ENCODE measurements at places on chromosomes 6 and 20.

- DNase-seq = no peak
Observed at GRCh38 chr6:126937426-126937825, 181.0 kb upstream of the RSPO3 start.

- peak; percentile 94 for DNase-seq
Observed at GRCh38 chr6:52718550-52718949, 44.7 kb downstream of the GSTA2 start.

GRCh38 chr20:62609279-62609720, 33.0 kb upstream of the SLCO4A1 start:
- DNase-seq = no peak

DNA sequence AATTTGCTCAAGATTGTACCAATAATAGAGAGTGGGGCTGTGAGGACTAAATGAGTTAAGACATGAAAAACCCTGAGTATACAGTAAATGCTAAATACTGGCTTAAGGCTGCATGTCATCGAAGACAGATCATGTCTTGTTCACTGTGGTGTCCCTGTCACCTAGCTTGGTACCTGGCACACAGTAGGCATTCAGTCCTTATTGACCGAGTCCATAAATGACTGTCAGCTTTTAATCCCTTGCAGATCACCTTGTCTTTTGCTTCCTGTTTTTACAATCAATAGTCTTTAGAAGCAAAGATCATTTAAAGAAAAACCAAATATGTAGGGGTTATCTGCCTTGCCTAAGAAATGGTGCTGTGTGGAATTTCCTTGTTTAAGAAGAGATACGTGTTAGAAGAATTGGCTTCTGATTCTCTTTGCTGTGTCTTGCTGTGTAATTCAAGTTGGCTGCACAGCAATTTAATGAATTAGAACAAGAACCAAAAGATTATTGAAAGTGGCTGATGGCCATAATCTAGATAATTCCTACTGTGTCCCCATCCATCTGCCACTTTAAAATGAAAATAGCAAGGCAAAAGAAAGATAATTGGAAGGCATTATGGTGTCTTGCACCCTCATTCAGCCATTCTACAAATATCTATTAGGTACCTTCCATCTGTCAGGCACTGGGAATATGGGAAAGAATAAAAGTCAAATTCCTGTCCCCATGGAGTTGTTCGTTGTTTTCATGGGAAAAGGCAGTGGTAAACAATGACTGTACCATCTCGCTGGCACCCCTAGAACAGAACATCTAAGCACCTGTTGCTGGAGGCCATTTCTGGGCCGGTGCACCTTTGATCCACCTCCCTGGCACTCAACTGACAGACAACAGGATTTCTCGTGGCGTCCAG, 12.4 kb upstream of the MAPK13 start:
- no peak for DNase-seq

DNA sequence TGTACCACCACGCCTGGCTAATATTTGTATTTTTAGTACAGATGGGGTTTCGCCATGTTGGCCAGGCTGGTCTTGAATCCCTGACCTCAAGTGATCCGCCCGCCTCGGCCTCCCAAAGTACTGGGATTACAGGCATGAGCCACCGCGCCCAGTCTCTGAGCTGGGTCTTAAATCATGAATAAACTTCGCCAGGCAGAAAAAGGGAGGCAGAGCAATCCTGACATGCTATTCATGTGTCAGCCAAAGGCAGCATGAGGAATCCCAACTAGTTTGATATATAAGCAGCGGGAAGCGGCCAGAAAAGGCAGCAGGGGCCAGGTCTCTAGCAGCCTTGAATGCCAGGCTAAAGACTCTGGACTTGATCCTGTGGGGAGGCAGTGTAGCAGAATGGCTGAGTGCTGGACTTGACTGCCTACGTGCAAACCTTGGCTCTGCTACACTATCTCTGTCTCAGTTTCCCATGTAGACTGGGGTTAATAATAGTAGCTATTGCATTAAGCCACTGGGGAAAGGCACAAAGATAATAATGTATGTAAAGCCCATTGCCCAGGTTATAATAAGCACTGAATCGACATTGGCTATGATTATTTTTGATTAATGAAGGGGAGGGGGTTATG, 1.8 kb downstream of the PROCR start:
- DNase-seq = no peak

- DNase-seq = peak; percentile 46
Observed at GRCh38 chr20:50186151-50186885, 4.3 kb upstream of the CEBPB start.

DNA sequence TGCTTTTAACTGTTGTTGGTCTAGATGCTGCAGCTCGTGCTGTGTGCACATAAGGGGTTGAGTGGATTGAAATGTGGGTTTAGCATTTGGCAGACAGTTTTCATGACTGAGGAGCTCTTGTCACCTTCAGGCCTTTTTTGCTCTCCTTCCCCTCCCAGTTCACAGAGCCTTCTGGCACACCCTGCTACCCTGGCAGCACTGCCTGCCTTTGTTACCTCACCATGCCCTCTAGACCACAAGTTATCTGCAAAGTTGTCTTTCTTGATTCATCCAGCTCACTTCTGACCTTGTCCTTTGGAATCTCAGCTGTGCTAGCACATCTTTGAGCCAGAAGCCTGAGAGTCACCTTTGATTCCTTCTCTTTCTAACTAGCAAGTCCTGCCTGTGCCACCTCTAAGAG, 348.9 kb upstream of the ZFP64 start:
- DNase-seq = no peak

GRCh38 chr6:75219263-75219662, 13.4 kb upstream of the COL12A1 start:
- no peak for DNase-seq

GRCh38 chr20:20614391-20614790, 98.1 kb downstream of the RALGAPA2 start:
- no peak for DNase-seq

GRCh38 chr20:1782181-1782580, 113.0 kb upstream of the SIRPA start:
- DNase-seq = no peak

DNA sequence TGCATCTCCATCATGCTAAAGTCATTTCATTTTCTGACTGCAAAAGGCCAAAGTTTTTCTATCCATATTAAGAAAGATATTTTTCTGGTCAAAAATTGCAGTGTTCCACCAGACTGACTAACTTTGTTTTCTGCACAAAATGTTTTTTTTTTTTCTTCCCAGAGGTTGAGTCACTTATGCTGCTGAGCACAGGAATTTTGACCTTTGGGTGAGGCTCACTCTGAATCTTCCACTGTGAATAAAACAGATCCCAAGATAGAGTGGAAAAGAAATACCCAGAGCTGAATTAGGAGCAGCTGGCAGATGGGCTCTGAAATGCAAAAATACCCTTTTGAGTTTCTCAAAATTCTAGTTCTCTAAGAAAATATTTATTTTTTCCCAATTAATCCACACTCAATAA, 996.8 kb downstream of the KIF16B start:
- no peak for DNase-seq

GRCh38 chr6:14452567-14453527, 335.3 kb downstream of the CD83 start:
- no peak for DNase-seq

DNA sequence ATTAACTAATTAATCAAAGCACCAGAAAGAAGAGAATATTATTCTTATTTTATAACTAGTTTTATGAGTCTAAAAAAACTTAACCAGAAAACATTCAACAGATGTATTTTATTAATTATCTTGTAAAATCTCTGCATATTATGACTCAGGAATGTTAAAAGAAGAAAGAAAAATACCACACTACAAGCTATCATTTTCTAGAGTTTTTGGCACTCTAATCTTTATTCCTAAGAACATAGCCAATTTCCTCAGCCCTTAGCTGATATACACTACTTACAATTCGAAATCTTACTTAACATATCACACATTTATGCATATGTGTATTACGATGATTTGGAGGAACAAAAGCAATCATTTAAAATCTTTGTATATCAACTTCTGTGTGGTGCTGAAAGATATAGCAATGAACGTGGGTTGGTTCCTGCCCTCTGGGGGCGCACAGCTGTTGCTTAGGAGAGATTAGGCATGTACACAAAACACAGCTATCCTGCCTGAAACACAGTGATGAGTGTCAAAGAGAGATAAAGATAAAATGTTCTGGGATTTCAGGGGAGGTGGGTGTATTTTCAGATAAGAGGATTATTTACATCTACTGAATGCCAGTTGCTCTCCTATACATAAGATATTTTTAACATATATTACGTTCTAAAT, 404.5 kb downstream of the SYNE1 start:
- DNase-seq = no peak

- peak; percentile 25 for DNase-seq
Observed at GRCh38 chr6:48184648-48185047, 73.7 kb upstream of the PTCHD4 start.

DNA sequence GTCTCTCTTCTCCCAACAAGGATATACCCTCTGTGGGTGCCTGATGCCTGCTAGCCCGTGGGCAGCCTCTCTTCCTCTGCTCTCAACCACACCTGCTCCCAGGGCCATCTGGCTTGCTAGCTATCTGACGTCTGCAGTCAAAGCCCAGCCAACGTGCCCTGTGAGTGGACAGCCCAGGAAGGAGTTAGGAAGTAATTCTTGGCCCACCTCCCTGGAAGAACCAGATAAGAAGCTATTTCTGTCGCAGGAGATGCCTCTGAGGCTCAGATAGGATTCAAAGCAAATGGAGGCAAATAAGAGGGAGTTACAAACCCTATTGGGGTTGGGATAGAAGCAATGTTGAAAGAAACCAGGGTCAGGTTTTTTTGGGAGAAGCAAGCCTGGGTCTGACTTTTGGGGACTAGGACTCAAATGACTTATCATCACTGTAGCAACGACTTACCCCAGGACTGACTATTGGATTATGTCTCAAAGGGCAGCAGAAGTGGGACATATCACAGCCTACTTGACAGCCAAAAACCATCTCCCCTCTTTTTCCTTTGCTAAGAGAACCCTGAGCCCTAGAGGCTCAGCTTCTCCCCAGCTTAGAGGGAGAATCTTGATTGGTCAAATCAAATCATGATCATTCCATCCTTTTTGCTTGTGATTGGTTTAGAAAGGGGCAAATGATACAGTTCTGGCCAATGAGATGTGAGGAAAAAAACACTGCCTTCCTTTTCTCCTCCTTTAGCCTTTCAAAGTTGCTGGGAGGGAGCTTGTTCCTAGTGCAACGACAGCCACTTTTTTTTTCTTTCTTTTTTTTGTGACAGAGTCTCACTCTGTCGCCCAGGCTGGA, 18.0 kb upstream of the CDK5RAP1 start:
- DNase-seq = no peak

DNA sequence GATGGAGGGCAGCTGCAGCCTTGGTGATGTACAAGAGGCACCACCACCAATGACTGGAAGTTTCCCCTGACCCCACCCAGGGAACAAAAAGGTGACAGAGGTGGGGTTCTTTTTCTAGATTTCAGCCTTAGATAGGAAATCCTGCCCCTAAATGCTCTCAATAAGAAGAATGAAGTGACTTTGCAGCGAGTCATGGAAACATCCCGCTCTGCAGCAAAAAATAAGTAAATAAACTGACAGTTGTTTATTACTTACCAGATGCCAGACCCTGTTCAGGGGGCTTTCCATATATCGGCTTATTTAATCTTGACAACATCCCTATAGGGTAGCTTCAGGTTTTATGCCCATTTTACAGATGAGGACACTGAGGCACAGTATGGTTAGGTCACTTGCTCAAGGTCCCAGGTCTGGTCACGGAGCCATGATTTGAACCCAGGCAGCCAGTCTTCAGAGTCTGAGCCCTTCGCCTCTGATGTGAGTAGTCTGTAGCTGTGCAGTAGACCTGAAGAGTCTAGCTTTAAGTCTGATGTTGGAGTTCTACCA, 19.2 kb downstream of the C6orf89 start:
- DNase-seq = no peak

GRCh38 chr6:93337014-93337413, 82.3 kb downstream of the EPHA7 start:
- no peak for DNase-seq

DNA sequence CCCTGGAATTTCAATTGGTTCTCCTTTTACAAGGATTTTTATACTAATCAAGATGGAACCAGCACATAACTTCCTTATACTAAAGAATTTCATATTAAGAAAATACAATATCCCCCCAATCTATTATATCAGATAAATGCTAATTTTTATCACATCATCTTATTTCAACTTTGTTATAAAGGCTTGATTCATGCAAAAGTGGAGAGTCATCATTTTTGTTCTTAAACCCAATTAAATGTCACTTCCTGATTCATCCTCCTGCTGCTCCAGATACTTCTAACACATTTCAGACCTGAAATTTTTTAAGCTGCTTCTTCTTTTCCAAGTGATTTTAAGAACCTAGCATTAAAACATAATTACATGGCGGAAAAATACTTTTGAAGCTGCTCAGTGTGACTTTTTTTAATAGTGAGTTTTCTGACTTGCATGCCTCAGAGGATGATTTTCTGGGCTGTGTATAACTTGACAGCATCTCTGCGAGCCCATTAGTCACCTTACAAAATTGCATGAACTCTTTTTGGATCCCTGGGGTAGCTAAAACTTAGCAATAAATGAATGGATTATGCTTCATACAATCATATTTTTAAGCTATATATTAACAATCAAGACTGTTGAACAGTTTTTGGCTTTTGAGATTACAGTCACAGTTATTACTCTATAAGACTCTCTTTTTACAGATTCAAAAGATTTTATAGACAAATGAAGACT, 134.1 kb downstream of the ELOVL4 start:
- no peak for DNase-seq

- DNase-seq = no peak
Observed at GRCh38 chr6:12007887-12008286, 4.2 kb upstream of the HIVEP1 start.

DNA sequence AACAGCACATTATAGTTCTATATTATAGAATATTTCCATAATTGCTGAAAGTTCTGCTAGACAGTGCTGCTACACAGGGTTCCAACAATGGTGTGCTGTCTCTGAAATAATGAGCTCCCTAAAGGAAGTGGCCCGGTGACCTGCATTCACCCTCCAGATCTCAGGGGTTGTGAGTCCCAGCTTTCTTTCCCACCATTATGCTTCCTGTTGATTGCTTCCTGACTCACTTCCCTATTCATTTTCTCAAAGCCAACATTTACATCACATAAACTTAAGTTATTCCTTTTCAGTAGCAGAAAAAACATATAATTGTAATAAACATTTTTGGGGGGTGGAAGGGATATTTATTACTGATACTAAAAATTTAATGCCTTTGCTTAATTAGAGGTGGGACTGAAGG, 12.9 kb upstream of the CCN6 start:
- DNase-seq = no peak

DNA sequence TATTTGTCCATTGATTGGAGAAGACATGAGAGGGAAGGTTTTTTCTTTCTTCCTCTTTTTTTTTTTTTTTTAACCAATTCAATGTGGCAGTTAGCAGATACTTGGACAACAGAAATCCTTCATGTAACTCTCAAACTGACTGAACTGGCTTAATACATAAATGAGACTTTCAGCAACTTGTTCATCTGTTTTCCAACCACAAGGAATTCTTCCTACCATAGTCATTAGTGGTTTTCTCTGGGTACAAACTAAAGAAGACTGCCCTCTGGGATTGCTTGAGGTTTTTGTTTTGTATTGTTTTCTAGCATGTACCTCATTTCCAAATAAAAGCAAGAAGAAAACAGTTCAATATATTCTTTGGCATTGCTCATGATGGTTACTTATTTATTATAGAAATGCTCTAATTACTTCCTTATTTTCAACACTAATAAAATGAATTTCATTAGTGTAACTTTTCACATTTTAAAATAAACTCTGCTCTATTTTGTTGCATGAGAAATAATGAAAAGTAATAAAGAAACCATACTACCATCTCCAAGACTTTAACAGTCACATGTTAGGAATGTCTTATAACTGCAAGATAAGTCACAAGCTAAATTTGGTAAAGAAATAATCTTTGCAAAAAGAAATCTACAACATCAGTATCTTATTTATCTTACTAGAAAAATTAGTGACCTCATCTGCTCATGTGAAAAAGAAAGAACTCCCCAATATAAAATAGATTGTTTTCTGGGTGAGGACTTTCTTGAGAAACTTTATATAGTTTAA, 52.0 kb downstream of the ME1 start:
- DNase-seq = no peak
